ENCODE measurements at places on chromosomes 3 and 15.
A peak's percentile ranks its signal among the peaks of the same experiment; 100 is the strongest.

DNA sequence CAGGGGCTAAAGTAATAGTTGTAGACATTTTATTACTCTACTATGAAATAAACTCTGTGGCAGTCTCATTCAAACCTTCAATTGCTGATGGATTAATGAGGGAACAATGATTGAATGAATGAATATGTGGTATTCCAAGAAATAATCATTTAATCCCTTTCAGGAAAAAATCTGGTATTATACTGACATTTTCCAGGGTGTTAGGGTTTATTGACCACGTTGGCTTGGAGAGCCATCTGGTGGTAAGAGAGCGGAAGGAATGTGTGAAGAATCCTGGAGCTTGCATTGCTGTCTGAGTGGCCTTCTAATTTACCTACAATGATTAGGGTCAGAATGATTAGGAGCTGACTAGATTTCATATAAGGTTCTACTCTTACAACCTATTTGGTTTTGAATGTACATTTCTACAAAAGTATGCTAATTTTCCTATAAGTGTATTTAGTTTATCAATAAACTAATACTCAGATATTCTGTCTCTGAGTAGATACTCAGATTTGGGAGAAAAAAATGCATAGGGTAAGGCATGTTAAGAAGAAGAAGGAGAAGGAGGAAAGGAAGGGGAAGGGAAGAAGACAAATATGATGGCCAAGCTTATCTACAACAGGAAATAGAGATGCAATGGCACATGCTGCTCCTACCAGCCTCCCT is 249.9 kb downstream of the ROBO1 start:
- no peak for DNase-seq

DNA sequence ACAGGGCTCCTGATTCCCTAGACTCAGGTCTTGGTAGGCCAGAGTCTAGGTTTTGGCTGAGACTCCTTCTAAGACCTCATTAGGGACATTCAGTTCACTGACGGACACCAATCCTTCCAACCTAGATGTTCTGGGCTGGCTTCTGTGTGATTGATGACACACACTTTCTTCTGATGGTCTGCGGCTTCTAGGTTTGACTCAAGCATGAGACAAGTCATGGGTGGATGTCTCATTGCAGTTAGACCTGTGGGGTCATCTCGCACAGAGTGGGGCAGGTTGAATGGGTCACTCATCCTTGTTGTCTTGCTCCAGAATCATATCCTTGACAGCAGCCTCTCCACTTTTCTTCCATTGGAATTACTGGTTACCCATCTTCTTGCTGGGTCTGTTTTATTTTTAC is 35.8 kb downstream of the ARNT2 start:
- no peak for DNase-seq

DNA sequence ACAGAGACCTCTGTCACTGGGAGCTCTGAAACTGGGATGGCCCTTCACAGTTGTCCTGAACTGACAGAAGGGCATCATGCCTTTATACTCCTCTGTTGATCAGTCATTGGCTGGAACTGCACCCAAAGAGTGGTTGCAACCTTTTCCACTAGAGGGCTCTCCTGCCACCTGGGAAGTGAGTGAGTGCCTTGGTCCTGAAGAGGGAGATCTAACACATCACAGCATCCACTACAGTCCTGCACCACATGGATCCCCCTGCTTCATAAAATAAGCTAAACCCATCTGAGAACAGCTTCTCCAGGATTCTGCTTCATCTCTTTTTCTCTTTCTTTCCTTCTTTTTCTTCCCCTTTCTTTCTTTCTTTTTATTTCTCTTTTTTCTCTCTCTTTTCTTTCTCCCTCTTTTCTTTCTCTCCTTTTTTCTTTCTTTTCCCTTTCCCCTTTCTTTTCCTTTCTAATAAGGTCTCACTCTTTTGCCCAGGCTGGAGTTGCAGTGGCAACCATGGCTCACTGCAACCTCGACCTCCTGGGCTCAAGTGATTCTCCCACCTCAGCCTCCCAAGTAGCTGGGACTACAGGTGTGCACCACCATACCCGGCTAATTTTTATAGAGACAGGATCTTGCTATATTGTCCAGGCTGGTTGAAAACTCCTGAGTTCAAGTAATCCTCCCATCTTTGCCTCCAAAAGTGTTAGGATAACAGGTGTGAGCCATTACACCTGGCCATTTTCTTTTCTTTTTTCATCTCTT is 42.8 kb upstream of the RAF1 start:
- peak; percentile 40 for DNase-seq

- no peak for DNase-seq
These were observed 23.4 kb downstream of the RAB5A start for GRCh38 chr3:19970327-19970726.

- no peak for DNase-seq
These were observed 240.2 kb downstream of the ADAMTS17 start for GRCh38 chr15:100101426-100102089.

GRCh38 chr3:171028779-171029232 is 2.3 kb upstream of the SLC2A2 start:
- no peak for DNase-seq

GRCh38 chr3:195028877-195029606 is 241.9 kb downstream of the XXYLT1 start:
- no peak for DNase-seq

Data from stimulated activated CD8-positive, alpha-beta memory T cell treated with anti-CD3 and anti-CD28 coated beads, Interleukin-7, amount 100 ng/mL, for 48 hours (primary cell).